ENCODE measurements at places on chromosomes 6 and 20.

DNA sequence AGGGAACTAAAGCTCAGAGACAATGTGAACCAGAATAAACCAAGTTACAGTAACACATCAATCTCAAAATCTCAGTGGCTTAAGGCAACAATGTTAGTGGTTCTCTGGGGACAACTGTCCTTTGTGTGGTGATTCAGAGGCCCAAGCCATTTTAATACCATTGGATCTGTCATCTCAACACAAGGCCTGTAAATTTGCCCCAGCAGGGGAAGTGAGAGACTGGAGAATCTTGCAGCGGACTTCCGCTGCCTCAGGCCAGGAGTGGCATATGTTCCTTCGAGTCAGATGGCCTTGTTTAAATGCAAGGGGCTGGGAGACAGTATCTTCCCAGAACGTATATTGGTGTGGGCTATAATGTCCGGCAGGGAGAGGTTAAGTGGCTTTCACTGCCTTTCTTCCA lies 126.0 kb downstream of the CD83 start:
- DNase-seq: no peak

DNA sequence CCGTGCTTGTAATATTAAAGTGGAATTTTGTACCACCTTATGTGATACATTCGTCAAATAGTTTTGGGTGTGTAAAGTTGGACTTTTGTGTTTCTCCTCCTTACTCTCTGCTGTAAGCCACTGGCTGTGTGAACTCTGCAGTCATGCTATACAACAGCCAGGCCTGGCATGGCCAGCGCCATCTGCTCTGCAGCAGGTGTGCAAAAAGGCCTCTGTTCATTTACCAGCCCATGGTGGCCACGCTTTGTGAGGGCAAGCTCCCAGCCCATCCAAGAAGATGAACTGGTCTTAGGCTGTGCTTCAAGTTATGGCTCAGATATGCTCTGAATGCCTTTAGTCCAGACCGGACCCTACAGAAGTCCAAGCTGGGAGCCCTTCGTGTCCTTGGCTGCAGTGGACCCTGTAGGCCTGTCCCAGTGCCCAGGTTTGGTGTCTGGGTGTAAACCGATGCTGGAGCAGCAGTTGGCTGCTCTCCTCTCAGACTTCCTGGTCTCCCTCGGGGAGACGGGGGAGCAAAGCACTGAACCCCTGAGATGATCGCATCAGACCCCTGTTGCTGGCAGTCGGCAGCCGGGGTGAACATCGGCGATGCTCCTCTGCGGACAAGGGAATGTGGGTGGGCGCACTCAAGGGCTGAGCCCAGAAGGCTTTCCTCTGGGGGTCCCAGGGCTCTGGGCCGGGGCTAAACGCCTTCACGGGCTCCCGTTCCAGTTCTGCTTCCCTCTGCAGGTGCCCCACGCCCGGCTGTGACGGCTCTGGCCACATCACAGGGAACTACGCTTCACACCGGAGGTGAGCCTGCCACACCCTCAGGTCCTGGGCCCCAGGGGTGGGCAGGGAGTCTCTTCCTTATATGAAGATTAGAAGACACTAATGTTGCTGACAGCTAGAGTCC lies 28.6 kb upstream of the PCMTD2 start:
- no peak for DNase-seq

DNA sequence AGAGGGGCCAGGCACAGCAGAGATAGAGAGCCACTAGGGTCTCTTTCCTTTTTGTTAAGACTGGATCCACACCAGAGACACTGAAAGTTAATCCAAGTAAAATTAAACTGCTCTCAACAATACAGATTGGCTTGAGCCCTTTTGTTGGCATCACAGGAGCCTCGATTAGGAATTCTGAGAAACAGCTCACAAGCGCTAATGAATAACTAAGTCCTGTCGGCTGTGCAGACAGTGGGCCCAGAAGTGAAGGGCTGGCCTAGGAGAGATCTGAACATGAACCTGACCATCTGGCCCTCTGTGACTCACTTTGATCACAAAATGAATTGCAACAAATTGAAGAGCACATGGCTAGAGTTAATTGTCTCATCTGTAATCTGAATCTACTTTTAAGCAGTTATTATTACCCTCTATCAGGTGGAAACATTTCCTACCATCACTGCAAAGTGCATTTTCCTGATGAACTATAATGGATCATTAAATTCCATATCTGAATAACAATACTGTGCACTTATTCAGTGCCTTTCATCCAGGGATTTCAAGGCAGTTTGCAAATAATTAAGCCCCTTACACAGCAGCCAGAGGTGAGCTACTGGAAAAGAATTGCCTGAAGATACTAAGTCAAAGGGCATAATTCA lies 3.2 kb downstream of the BACH2 start:
- DNase-seq: no peak

- DNase-seq: no peak
Measured at GRCh38 chr6:139060332-139060731, 31.8 kb downstream of the ABRACL start.

GRCh38 chr6:22001396-22002027 lies 295.3 kb downstream of the PRL start:
- DNase-seq: no peak

DNA sequence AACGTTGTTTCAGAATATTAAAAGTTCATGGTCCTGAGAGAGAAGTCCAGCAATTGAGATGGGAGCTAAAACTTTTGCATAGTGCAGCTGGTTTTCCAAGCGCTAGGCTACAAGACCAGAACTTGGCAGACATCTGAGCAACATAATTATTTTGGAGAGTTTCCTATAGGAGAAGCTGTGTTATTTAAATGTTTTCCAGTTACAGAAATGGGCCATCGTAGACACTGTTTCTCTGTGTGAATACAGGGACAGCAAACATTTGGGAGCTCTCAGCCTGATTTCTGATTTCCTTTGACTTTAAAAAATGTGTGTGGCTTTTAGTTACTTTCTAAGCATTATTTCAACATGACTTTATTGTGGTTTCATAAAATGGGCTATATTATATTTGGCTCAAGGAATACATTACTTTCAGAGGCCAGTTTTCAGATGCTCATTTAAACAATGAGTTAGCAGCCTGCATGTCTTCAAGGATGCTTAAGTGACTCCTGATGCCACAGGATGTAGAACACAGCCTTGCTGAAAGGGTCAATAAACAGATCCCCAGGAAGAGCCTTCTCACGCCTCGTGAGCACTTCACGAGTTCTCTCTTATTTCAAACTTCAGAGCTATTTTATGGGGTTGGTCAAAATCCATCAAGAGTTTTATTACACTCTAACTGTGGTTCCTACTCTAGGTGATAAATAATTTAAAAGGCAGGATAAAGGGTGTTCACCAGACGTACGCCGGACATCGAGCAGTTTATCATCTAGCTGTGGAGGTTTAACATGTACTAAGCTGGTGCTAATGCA lies 193.8 kb downstream of the SMOC2 start:
- DNase-seq: no peak

GRCh38 chr6:90251295-90251992 lies 45.2 kb downstream of the BACH2 start:
- no peak for DNase-seq

GRCh38 chr6:134863763-134864510 lies 86.0 kb downstream of the ALDH8A1 start:
- DNase-seq: no peak

- DNase-seq: peak; percentile 86
Measured at GRCh38 chr6:6811128-6812009, 222.8 kb downstream of the LY86 start.

DNA sequence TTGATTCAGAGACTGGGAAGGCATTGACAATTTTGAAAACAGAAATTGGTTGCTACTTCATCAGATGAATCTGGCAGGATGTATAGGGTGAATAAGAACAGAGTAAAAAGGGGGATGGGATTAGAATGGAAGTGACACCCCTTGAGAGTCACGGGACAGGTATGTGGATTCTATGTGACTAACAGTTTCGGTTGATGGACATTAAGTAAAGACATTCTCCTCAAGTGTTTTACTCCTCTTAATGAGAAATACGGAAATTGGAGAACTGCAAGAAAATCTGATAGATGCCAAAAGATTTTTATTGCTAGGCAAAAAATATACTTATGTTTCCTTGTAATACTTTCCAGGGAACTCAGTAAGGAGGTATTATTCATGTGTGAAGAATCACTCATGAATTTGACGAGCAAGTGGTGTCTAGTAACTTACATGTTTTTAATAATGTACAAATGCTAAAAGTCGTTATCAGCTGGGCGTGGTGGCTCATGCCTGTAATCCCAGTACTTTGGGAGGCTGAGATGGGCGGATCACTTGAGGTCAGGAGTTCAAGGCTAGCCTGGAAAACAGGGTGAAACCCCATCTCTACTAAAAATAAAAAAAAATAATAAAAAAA lies 135.8 kb downstream of the KIF16B start:
- DNase-seq: no peak

GRCh38 chr20:37804584-37805566 lies 98.1 kb upstream of the VSTM2L start:
- DNase-seq: no peak

DNA sequence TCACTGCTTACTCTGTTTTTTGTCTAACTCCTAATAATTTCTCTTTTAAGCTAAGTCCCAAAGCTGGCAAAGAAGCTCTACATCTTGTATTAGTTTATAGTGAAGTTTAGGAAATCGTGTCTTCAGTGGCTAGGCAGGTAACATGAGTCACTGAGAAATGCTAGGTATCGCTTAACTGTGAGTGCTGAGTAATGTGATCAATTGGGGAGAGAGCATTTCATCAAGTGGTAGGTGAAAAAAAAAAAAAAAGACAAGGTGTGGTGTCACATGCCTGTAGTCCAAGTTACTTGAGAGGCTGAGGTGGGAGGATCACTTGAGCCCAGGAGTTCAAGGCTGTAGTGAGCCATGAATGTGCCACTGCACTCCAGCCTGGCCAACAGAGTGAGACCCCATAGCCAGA lies 125.3 kb downstream of the FAM83B start:
- DNase-seq: no peak

- no peak for DNase-seq
Measured at GRCh38 chr6:121479486-121480098, 44.1 kb downstream of the GJA1 start.

DNA sequence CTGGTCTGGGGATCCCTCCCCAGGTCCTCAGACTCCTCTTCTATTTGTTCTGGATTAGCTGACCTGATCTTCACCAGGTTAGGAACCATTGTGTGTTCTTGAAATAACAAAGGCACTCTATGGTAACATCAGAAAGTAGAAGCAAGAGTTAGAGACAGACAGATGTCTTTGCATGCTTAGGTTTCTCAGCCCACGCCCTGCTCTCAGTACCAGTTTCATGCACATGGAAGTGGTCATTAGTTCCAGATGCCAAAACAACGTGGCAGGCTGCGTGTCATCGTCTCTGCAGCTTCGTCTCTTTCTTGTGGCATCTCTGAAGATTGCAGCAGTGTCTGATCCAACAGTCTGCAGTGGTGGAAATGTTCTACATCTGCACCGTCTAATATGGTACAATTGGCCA lies 89.4 kb downstream of the PACRG start:
- DNase-seq: no peak

DNA sequence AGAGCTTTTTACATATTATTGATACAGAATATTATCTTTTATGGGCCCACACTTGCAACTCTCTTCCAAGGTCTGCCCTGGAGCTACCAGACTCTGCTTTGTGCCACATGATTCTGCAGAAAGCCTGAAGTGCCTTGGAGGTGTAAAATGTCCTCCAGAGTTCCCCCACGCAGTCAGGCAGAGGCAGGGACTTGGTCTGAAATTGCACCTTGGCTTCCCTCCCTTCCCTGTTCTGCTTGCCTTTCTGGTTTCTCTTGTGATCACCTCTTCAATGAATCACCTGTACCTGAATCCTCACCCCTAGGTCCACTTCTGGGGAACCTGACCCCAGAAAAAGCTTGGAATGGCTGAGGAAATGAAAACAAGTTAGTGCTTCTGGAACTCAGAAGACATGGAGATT lies 43.0 kb upstream of the TGM2 start:
- DNase-seq: no peak

GRCh38 chr6:72783035-72783434 lies 161.2 kb downstream of the KCNQ5 start:
- DNase-seq: no peak

- no peak for DNase-seq
Measured at GRCh38 chr6:122026582-122027369, 372.7 kb upstream of the HSF2 start.

GRCh38 chr20:48765359-48765758 lies 62.4 kb downstream of the PREX1 start:
- DNase-seq: no peak

DNA sequence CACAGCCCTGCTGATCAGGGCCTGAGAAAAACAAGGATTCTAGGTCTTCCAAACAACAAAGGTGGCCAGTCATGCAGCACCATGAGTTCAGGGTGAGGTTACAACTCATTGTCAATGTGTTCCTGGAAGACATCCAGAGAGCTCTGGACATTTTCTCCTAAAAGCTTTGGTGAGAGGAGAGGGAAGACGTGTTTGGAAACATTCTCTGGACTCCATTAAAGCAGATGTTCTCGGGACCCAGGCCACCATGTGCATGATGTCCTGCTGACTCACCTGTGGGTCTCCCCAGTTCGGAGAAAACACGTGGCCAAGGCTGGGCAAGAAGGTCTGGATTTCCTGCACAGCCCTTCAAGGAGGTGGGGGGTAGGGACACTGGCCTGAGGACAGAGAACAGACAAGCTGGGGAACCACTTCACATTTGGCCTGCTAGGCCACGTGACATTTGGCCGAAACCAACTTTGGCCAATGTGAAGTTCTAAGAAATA lies 61.6 kb downstream of the KCNB1 start:
- no peak for DNase-seq

DNA sequence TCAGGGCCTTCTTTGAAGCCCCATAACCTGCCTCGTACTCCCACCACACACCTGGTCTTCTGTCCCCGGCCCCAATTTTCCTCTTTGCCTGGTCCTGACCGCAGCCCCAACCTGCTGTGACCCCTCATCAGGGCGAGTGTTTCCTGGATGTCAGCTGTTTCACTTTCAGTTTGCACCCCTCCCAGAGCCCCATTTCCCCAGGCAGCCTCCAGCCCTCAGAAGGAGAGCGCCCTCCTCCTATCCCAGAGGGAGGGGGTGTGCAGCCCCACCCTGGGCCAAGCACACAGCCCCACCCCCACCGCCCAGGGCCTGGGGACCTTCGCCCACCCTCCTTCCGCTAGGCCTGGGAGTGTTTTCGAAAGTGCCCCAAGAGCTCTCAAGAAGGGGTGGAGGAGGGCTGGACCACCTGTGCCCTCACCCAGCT lies 1.5 kb downstream of the BAK1 start:
- DNase-seq: no peak

DNA sequence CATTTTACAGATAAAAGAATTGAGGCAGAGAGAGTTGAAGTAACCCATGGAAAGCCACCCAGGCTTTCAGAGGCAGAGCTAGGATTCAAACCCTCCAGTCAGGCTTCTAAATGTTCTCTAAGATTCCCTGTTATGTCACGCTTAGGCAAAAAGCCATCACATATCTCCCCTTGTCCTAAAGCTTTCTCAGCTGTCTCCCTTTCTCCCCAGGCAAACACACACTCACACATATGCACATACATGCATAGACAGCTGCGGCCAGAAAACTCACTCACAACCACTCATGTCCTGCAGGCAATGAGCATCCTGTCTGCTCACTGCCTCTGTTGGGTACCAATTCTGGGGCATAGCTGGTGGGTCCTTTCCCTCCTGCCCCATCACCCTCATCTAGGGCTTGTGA lies 595.9 kb upstream of the CHD6 start:
- DNase-seq: no peak
